Body of pancreas (tissue), 4 donors: ENCODE measurements at places on chromosomes 1 and 21.

- DNase-seq: peak; percentile 63
Observed at GRCh38 chr1:203149188-203149840, 21.8 kb downstream of the ADORA1 start.

- peak; percentile 26 for DNase-seq
Observed at GRCh38 chr1:30522031-30523004, 201.1 kb downstream of the MATN1 start.

- DNase-seq: no peak
Observed at GRCh38 chr1:107866870-107867269, 98.1 kb downstream of the VAV3 start.

DNA sequence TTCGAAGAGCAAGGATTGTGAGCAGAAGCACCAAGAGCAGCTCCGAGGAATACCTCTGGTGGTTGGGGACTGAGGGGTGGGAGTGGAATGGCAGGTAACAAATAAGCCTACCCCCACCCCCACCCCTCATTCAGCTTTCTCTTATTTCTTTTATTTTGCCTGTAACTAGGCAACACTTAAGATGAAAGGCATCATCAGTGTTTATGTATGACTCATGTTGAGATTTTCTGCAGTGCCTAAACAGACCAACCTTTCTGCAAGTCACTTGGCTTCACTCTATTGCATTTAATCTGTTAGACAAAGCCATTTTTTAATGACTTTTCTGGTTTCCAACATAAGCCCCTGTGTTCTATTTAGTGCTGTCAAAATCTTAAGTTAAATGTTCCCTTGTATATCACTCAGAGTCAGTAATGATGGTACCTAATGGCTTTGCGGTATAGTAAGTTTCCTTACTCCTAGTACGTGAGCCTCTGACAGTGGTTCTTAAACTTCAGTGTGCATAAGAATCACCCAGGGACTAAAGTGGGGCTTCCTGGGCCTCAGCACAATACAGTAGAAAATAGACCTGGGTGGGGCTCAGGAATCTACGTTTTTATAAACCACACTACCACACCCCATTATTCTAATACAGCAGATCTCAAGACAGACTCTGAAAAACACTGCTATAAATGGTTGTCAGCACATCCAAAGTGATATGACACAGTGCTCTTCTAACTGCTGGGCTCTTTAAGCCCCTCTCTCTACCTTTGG, 19.9 kb downstream of the CASQ2 start:
- DNase-seq: no peak

- peak; percentile 76 for DNase-seq
Observed at GRCh38 chr1:6489799-6490180, 1.7 kb downstream of the PLEKHG5 start.

GRCh38 chr1:46767649-46768282, 31.1 kb upstream of the CYP4B1 start:
- no peak for DNase-seq

DNA sequence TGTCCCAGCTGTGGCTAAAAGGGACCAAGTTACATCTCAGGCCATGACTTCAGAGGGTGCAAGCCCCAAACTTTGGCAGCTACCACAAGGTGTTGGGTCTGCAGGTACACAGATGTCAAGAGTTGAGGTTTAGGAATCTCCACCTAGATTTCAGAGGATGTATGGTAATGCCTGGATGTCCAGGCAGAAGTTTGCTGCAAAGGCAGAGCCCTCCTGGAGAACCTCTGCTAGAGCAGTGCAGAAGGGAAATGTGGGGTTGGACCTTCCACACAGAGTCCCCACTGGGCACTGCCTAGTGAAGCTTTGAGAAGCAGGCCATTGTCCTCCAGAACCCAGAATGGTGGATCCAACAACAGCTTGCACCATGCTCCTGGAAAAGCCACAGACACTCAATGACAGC, 10.1 kb upstream of the PHGDH start:
- no peak for DNase-seq

GRCh38 chr1:167515461-167515860, 2.9 kb downstream of the CD247 start:
- DNase-seq: no peak

- no peak for DNase-seq
Observed at GRCh38 chr1:29808141-29808995, 572.0 kb downstream of the PTPRU start.

GRCh38 chr1:223628233-223629125, 37.0 kb downstream of the CAPN8 start:
- DNase-seq: peak; percentile 54

GRCh38 chr1:205843036-205843859, 6.7 kb downstream of the PM20D1 start:
- DNase-seq: peak; percentile 65

GRCh38 chr1:170156594-170156993, 10.8 kb downstream of the NTMT2 start:
- DNase-seq: no peak

DNA sequence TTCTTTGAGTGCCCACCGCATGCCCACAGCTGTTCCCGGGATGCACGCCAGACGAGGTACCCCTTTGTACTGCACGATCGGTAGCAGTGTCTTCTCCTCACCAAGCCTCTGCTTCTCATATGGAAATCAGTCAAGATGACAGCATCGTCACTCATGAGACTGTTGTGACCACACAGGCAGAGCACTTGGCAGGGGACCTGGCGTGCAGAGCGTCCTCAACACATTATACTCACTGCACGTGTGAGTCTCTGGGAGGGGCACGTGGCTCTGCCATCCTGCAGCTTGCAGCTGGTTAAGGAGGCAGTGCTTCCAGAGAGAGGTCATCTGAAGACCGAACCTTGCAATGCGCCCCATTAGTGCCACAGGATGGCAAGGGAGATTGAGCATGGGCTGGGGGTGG, 266.8 kb downstream of the NPHP4 start:
- DNase-seq: no peak

DNA sequence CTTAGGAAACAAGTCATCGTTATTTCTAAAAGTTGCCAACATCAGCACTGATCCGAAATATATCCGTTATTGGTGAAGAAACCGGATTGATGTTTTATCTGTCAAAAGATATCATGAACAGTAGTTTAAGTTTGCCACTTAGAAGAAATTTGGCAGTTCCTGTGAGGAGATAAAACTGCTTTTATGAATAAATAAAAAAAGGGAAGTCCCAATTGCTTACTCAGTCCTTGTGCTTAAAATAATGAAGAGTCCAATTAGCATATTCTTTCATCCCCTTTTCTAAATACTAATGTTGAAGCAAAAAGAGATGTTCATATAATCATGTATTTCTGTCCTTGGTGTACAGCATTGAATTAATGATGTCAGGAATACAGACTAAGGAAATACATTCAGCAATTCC, 164.6 kb downstream of the NCAM2 start:
- DNase-seq: no peak

DNA sequence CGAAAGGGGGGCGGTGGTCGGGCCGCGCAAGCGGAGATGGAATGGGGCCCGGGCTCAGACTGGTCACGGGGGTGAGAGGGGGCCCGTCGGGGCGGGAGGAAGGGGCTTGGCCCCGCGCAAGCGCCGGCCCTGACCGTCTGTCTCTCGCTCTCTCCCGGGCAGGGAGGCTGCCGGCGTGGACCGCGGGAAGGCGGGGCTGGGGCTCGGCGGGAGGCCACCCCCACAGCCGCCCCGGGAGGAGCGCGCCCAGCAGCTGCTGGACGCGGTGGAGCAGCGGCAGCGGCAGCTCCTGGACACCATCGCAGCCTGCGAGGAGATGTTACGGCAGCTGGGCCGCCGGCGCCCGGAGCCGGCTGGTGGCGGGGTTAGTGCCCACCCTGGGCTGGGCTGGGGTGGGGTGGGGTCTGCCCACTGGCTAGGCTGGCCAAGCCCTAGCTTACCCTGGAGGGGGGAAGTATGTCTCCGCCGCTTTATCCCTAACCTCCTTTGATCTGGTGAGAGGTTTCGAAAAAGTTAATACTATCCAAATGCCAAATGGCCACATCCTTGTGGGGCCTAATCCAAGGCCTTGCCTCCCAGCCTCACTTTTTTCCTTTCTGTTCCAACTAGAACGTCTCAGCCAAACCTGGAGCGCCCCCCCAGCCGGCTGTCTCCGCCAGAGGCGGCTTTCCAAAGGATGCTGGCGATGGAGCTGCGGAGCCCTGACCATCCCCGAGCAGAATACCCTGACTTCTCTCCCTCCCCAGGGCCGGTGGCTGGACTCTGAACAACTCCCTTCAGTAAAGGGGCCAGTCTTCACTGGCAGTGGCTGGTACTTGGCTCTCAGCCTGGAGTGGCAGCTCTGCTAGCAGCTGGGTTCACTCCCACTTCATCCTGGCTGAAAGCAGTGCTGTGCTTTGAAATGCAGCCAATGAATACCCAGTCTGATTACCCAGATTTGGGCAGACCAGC, 636 bp upstream of the YRDC start:
- DNase-seq: peak; percentile 90

DNA sequence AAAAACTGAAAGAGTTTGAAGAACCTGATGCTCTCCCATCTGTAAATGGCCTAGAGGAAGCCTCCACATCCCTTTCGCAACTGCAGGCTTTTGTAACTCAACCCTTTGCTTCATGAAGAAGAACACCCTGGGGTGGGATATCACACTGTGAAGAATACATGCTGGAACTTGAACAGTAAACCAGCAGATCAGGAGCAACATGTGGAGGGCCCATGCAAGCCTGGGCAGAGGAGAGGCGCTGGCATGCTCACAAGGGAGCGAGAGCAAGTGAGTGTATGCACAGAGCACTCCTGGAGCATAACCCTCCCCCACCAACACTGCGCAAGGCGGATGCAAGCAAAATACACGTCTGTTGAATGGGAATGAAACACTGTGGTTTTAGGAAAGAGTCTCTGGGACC, 24.6 kb upstream of the SPAG17 start:
- DNase-seq: no peak

DNA sequence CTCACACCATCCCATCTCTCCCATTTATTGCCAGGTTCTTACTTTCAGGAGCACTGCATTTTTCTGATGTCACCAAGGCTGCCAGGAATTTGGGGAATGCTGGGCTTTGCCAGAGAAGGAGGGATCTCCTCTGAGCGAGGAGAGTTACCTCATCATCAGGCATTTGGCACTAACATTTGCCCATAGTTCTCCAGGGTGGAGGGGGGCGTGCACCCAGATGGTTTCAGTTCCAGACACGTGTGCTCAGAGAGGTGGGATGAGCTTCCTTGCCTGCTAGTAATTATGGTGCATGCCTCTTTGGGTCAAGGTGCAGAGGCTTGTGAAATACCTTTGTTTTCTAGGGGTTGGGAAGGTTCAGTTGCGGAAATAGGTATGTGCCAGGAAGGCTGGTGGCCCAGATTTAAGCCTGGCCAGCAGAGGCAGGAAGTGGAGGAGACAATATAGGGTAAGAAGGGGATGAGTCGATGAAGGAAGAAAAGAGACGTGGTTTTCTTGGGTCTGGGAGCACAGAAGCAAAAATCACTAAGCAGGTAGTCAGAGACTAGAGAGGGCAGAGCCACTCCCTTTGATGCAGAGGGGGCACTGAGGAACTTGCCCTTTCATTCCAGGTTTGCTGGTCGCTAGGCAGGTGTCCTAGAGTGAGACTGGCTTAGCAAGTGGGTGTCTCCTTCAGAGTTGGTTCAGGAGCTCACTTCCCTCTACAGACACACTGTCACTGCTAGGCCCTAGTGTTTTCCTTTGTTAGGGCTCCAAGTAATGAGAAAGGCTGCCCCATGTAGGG, 7.2 kb downstream of the TUFT1 start:
- DNase-seq: peak; percentile 72

GRCh38 chr21:40997831-40998230, 150.9 kb upstream of the DSCAM start:
- DNase-seq: no peak

DNA sequence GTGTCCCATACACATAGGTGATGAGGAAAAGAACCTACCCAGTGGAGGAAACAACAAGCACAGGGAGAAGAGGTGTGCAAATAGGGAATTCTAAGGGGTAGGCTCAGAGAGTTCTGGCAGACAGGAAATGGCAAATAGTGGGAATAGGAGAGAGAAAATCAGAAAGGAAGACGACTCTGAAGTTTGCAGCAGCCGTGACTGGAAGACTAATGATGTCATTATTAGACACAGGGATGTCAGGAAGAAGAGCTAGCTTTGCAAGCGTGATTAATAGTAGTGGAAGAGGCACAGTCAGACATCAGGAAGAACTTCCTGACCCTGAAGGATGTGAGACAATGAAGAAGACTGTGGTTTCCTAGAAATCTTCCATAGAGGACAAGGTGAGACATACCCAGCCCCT, 21.1 kb downstream of the DLGAP3 start:
- no peak for DNase-seq

- no peak for DNase-seq
Observed at GRCh38 chr1:244414543-244414942, 37.2 kb downstream of the ADSS2 start.

GRCh38 chr1:166944186-166944967, 31.0 kb downstream of the ILDR2 start:
- no peak for DNase-seq

GRCh38 chr1:191174298-191174697, 696.6 kb upstream of the BRINP3 start:
- DNase-seq: no peak

DNA sequence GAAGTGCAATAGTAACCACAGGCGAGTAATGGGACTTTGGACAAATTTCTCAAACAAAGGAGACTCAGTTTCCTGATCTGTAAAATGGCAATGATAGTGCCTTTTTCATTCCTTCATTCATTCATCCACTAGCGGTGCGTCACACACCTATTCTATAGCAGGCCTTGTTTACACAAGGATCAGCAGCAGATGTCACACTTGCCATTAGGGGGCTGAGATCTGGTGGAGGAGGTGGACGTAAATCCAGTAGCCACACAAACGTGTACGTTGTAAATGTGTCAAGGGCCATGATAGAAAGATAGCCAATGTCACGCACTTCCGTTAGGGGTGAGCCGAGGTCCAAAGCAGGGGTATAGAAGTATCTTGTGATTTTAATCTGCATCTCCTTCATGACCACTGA, 34.2 kb downstream of the SERINC2 start:
- no peak for DNase-seq

DNA sequence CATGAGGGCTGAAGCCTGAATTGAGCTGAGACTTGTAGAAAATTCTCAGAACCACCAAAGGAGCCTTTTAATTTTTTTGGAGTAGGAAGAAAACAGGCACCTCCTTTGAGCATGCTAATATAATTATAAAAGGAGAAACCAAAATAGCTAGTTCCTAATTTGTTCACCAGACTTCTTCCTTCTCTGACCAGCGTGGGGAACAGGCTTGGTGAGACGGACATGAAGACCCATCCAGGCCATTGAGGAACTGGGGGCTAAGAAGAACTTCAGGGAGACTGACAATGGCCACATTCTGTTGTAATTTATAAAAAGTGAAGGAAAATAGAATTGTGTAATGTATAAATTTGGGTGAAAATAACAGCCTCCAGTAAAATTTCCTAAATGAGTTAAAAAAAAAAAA, 62.6 kb downstream of the MAN1C1 start:
- DNase-seq: no peak
